ENCODE measurements at places on chromosomes 2 and 18. TPM values are rescaled to one million over a fixed set of nuclear protein-coding genes. Genes with fewer than 3 reads are reported as not detected.

DYSF gene
- total RNA-seq: 58.3 TPM

PLEKHH2 gene
- 15.0 TPM for total RNA-seq

CFAP53 gene
- total RNA-seq: not detected

CD302 gene
- total RNA-seq: 30.9 TPM

- no peak for DNase-seq
- H3K36me3 ChIP-seq: no peaks in the 10 kb centered on the region
- no peak overlapping the region for H3K27ac ChIP-seq
- no peaks in the 10 kb centered on the region for H3K4me1 ChIP-seq
Measured at GRCh38 chr2:208013285-208014178, 11.8 kb downstream of the PLEKHM3 start.

DNA sequence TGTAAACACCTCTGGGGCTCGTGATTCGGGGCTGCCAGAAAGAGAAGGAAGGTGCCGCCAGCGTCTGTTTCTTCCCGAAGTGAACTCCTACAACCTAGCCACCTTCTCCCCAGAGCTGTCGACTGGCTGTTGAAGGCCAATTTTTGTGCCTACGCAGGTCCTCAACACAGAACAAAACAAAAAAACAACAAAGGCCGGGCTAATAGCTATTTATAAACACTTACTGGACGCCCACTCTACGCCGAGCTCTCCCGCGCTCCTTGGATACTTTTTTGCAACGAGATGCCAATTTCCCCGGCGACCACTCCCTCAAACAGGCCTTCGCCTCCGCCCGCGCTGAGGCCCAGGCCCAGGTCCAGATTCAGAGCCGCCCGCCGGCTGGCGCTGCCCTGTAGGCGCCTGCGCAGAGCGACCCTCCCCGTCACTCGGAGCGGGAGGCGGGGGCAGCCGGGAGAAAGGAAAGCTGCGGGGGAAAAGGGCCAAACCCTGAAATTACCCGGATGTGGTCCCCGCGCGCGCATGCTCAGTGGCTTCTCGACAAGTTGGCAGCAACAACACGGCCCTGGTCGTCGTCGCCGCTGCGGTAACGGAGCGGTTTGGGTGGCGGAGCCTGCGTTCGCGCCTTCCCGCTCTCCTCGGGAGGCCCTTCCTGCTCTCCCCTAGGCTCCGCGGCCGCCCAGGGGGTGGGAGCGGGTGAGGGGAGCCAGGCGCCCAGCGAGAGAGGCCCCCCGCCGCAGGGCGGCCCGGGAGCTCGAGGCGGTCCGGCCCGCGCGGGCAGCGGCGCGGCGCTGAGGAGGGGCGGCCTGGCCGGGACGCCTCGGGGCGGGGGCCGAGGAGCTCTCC is at the start of gene SMAD4:
TSS of gene SMAD4 (plus strand) at position 520 of the 843 bp plus-strand sequence. CDS start 16,834 bp downstream, outside the sequence.
- H3K4me3 ChIP-seq: peak within 1 kb of the TSS; percentile 95
- peaks cover 34% of the 10 kb centered on the region for H3K4me1 ChIP-seq
- peak within 1 kb of the TSS; percentile 92 for H3K27ac ChIP-seq
- no peaks in the 10 kb centered on the region for H3K36me3 ChIP-seq
- no peaks in the 10 kb centered on the region for H3K27me3 ChIP-seq
- DNase-seq: peak; percentile 79

DNA sequence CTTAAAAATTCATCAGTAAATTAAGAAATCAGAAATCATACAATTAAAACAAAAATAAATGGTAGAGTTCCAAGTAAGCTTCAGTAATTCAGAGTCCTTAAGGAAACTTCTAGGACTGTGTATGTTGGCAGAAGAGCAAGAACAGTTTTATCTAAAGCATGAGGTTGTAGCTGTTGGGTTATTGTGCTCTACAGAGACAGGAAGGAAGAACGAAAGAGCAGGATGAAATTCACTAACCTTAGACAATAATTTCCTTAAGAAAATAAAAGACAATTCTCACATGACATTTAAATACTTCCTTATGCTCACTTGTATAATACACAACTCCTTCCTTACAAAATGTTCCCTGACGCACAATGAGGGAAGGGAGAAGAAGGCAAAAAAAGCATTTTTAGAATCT is 133.4 kb downstream of the STK39 start:
- no peak for DNase-seq
- no peak overlapping the region for H3K27ac ChIP-seq
- no peaks in the 10 kb centered on the region for H3K4me1 ChIP-seq
- no peak overlapping the region for H3K4me3 ChIP-seq

DNA sequence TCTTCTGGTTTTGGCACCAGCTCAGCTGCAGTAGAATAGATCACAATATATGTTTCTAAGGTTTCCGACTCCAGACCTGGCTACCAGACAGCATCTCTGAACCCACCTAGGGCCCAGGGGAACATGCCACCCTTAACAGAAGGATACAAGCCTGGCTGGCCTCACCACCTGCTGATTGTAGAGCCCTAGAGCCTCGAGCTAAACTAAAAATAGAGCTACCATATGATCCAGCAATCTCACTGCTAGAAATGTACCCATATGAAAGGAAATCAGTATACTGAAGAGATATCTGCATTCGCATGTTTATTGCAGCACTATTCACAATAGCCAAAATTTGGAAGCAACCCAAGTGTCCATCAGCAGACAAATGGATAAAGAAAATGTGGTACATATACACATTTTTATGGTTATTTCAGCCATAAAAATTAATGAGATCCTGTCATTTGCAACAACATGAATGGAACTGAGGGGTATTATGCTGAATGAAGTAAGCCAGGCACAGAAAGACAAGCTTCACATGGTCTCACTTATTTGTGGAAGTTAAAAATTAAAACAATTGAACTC is 242.4 kb upstream of the SLC39A10 start:
- H3K27ac ChIP-seq: no peak overlapping the region
- no peaks in the 10 kb centered on the region for H3K4me1 ChIP-seq
- DNase-seq: no peak

DNA sequence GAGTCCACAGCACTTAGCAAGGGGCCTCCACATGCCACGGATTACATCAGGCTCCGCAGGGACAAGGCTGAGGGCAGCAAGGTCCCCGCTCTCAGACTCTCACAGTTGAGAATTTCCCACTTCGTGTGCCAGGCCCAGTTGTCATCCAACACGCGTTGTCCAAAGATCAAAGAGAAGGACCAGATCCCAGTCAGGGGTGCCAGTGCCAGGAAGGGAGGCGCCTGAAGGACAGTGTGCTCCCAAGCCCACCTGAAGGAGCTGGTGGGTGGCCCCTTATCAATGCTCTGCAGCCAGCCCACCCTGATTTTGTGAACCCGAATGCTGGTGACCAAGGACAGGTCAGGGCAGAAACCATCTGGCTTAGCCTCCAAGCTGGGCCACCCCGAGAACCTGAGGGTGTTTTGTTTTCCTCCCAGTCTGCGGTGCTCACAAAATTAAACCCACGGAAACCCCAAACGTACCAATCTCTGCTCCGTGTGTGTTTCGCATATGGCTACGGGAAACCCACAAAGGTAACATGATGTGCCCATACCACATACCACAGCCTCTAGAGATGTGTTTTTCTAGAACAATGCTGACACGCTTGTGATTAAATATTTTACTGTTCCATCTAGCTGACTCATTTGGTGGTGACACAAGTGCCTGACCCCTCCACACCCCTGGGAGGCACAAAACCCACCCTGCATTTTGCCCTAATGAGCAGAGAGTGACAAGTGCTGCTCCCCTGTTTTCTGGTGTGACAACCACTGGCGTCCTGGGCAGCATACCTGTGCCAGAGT is 24.5 kb downstream of the CRACDL start:
- peaks cover 13% of the 10 kb centered on the region for H3K4me1 ChIP-seq
- H3K27ac ChIP-seq: no peak overlapping the region
- no peaks in the 10 kb centered on the region for H3K36me3 ChIP-seq

DNA sequence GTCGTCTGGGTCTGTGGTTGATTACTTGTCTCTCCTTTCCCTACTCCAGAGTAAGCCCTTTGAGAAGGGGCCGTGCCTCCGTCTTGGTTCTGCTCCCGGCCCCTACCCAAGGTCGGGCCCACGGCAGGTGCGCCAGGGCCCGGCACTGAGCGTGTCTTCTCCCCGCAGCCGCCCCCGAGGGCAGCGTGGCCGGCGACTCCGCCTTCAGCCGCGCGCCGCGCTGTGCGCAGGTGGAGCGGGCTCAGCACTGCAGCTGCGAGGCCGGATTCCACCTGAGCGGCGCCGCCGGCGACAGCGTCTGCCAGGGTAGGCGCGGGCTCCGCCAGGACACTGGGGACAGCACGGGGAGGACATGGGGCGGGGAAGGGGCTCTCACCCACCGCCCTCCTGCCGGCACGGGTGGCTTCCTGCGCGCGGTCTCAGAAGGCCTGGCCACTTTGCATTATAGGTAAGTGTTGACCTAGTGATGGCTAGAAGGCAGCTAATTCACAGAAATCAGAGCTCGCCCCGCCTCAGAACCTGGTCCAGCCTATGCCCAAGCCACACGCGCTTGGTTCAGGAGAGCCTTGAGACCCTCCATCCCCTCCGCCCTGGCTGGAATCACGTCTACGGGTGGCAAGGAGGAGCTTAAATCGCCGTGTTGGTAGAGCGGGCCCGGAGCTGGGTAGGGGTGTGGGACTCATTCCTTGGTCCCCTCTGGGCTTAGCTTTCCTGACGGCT is 43.5 kb downstream of the FBLN7 start:
- H3K27ac ChIP-seq: no peak overlapping the region
- H3K4me1 ChIP-seq: no peaks in the 10 kb centered on the region
- DNase-seq: no peak
- H3K4me3 ChIP-seq: no peak overlapping the region
- no peaks in the 10 kb centered on the region for H3K36me3 ChIP-seq
- H3K27me3 ChIP-seq: no peaks in the 10 kb centered on the region

DNA sequence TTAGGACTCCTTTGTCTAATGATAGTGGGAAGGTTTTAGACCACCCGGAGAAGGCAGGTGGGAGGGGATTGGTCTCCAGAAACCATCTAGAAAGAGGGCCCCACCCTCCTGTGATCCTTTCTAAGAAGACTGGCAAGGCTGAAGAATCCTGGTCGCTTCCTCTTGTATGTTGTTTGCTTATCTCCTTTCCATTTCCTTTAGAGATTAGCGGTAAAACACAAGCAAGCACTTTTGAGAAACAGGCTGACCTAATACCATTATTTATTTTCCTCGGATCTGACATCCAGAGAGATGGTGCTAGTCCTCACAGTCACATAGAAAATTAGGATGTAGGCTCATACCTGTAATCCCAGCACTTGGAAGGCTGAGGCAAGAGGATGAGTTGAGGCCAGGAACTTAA is 45.2 kb upstream of the SPRED2 start:
- H3K4me3 ChIP-seq: no peak overlapping the region
- H3K4me1 ChIP-seq: no peaks in the 10 kb centered on the region
- H3K36me3 ChIP-seq: no peaks in the 10 kb centered on the region
- no peak for DNase-seq
- no peaks in the 10 kb centered on the region for H3K27me3 ChIP-seq
- H3K27ac ChIP-seq: no peak overlapping the region

DNA sequence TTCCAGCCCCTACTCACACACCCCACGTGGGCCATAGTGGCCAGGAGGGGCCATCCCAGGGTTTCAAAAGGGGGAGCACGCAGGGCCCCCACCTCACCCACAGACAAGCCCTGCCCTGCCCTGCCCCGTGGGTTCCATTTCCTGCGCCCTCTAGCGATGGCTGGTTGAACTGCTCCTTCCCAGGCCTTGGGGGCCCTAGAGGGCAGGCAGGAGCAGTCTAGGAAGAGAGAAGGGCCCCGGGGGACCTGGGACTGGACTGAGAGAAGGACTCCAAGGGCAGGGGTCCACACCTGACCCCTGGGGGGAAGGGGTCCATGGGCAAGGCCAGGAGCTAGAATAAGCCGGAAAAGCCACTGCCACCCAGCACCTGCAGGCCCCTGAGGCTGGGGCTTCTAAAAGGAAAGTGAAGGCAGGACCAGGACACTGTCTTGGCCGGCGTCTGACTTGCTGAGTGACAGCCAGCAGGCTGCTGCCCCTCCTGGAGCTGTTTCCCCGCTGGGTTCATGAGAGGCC is 10.1 kb downstream of the CYP26B1 start:
- DNase-seq: no peak
- H3K4me3 ChIP-seq: no peak overlapping the region
- H3K27ac ChIP-seq: peak overlapping the region; percentile 8
- no peaks in the 10 kb centered on the region for H3K27me3 ChIP-seq
- peaks cover 24% of the 10 kb centered on the region for H3K4me1 ChIP-seq

DNA sequence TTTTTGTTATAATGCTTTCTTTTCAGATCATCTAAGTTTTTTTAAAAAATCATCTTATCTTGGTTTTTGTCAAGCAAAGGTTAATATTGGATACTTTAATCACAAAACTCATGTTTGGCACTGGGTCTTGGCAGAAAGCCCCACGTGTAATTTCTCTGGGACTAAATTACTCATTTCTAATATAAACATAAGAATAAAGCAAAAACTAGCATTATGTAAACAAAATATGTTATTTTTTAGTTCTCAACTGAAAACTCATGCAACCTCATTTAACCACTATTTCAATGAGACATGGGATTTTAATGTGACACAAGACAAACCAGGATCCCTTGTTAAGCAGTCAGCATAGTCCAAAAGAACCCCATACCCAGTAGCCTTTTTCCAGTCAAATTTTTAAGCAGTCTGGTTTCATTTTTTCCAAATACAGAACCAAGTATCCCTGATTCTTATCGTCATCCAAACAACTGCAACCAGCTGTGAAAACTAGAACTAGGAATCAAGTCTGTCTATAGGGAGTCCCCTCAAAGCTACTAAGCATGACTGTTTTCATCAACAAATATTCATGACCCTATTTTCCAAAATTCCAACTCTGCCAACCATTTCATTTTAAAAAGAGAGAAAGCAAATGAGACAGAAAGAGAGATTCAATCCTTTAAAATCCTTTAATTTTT is 27.1 kb downstream of the PID1 start:
- no peaks in the 10 kb centered on the region for H3K27me3 ChIP-seq
- peak overlapping the region; percentile 6 for H3K27ac ChIP-seq
- peaks cover 2% of the 10 kb centered on the region for H3K4me1 ChIP-seq
- DNase-seq: no peak
- no peak overlapping the region for H3K4me3 ChIP-seq
